ENCODE measurements at places on chromosomes 4 and X. TPM values are rescaled to one million over a fixed set of nuclear protein-coding genes. Genes with fewer than 3 reads are reported as not detected.

The SHOX gene
- total RNA-seq: not detected

The TREX2 gene
- total RNA-seq: 1.6 TPM

The MSL3 gene
- total RNA-seq: 72.3 TPM

The ZAR1 gene
- total RNA-seq: not detected

The SPON2 gene
- total RNA-seq: 17.4 TPM

The FAM47E gene
- not detected for total RNA-seq

DNA sequence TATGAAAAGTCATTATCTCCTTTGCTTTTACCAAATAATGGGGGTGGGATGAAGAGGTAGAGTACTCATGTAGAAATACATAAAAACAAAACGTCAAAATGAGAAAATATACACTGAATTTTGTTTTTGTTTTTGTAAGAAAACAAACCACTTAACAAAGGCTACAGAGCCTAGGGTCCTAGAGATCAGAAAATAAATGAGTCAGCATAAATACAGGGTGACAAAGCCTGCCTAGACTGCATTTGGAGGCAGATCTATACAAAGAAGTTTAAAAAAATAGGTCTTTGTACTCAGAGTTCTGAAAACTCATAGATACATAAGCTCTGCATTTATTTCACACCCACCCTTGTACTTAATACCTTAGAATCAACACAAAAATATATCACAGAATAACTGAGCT is 52.4 kb downstream of the MTMR8 start:
- no peak for DNase-seq

DNA sequence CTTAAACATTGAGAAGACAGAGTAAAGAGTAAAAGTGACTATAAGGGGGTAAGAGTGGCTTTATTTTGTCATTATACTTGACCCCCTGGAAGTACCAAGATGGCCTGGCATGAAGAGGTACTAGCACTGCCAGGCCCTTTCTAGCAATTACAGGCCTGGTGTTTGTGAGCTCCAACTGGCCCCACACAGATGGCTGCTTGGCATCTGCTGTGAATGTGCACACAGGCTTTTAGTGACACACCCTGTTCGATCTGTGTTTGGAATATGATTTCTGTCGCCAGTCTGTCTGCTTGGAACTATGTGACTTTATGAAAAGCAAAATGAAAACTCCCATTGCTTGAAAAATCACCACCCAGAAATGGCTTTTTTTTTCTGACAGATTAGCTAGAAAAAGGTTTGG is 123.3 kb downstream of the CLCN4 start:
- no peak for DNase-seq

DNA sequence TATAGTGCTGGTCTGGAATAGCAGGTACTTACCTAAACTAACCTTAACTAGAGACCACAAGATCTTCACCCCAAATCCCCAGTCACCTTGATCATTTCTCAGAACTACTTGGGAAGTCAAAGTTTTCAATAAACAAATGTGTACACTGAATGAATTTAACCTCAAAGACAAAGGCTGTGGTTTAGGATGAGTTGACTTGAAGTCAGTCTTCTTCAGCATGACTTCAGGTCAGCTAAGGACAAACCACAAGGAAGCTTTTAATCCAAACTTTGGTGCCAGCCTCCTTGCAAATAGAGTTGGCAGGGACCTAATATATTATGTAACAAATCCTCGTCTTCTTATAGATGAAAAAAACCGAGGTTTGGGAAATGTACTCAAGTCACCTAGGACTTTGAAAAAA is 21.2 kb upstream of the VCX2 start:
- no peak for DNase-seq

DNA sequence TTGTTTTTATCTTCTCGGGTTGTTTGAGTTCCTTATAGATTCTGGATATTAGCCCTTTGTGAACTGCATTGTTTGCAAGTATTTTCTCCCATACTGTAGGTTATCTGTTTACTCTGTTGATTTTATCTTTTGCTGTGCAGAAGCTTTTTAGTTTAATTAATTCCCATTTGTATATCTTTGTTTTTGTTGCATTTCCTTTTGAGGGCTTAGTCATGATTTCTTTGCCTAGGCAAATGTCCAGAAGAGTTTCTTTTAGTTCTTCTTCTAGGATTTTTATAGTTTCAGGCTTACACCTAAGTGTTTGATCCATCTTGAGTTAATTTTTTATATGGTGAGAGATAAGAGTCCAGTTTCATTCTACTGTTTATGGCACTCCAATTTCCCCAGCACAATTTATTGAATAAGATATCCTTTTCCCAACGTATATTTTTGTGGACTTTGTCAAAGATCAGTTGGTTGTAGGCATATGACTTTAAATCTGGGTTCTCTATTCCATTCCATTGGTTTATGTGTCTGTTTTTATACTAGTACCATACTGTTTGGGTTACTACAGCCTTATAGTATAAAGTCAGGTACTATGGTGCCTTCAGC is 54.3 kb downstream of the EGF start:
- no peak for DNase-seq

DNA sequence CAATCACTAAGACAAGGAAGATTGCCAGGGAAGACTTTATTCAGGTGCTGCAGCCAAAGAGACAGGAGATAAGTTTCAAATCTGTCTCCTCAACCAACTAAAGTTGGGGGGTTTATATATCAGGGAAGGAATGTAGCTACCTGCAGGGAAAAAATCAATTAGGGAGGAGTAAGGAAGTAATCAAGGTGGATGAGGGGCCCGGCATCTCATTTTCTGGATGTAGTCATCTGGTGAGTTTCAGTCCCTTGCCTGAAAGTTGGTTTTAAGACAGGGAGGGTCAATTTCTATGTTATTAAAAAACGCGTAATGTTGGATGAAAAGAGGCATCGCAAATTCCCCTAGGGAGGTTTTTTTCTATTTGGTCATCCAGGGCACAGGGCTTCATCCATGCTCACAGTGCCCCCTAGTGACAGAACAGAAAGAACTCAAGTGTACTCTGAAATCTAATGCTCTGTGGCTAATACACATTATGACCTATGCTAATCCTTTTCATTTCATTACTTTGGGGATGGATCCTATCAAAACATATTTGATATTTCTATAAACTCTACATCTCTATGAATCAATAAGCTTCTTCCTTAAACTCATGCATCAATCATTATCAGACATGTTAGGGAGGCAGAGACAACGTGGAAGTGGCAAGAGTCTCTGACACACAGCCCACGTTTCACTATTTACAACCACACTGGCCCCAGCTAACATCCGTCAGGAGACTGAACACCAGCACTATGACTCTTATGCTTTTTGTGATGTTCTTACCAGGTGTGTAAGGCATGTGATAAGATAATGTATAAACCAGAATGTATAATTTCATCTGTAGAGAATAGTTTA is 1577.0 kb upstream of the TENM3 start:
- peak; percentile 21 for DNase-seq

- no peak for DNase-seq
Measured at GRCh38 chr4:53956454-53956853, 108.0 kb downstream of the CHIC2 start.

DNA sequence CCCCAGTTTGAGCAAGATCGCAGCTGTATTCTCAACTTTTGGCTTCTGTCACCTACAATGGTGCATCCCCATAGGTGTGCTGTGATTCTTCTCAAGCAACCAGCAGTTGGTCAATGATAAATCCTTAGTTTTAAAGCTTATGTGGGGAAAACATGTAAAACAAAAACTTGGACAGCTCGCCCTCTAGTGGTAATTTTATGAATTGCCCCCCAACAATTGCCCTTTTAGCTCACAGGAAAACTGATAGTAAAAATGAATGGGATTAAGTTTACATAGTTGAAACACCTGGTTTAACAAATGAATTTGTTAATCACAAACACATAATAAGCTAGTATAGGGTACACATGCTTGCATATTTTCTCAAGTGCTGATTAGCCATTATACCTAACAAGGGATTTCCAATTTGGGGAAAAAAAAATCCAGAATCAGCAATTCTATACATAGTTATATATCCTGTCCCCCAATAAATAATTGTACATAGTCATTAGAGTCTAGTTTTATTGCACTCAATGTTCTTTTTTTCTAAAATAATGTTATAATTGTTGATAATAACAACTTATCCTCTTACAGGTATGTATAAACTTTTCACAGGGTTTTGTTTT is 30.1 kb downstream of the TEX13A start:
- DNase-seq: no peak

GRCh38 chrX:17462881-17463280 is 87.9 kb downstream of the NHS start:
- DNase-seq: no peak

GRCh38 chrX:27439771-27440170 is 23.4 kb downstream of the PPP4R3C start:
- no peak for DNase-seq

- no peak for DNase-seq
Measured at GRCh38 chrX:12814420-12814819, 23.2 kb downstream of the PRPS2 start.

- DNase-seq: no peak
Measured at GRCh38 chrX:23919706-23920320, 12.0 kb downstream of the CXorf58 start.

DNA sequence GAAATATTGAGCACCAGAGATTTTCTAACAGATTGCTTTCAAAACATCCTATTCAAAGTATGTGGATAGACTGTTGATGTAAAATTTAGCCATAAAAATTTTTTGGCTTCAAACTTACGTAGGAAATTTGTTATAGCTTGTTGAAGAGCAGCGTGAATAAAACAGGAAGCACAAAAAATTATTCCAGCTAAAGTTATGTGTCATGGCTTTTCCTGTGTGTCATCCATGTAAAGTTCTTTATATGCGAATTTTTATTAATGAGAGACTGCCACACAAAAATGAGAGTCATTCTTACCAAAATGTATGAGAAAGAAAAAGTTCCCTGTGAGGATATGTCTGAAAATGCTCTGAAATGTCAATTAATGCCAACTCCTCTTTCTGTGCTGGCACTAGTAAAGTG is 19.5 kb downstream of the EPGN start:
- no peak for DNase-seq

GRCh38 chr4:158785718-158786117 is 16.9 kb downstream of the FNIP2 start:
- no peak for DNase-seq

- DNase-seq: no peak
Measured at GRCh38 chr4:138164208-138164607, 77.9 kb downstream of the SLC7A11 start.

GRCh38 chr4:163505374-163505773 is 10.9 kb downstream of the TMA16 start:
- DNase-seq: no peak

DNA sequence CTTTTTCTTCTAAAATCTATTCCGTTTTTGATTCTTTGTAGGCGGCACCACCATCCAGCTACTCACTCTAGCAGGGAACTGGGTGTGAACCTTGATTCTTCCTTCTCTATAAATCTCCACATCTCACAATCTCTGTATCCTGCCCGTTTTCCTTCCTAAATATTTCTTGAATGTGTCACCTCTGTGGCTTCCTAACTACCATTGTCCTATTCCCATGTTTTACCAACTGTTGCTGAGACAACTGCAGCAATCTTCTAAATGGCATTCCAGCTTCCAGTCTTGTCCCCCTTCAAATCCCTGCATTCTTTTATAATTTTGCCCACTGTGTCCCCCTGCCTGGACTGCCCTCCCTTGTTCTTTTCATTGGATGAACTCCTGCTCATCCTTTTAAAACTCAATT is 641.3 kb downstream of the RPA4 start:
- DNase-seq: no peak

DNA sequence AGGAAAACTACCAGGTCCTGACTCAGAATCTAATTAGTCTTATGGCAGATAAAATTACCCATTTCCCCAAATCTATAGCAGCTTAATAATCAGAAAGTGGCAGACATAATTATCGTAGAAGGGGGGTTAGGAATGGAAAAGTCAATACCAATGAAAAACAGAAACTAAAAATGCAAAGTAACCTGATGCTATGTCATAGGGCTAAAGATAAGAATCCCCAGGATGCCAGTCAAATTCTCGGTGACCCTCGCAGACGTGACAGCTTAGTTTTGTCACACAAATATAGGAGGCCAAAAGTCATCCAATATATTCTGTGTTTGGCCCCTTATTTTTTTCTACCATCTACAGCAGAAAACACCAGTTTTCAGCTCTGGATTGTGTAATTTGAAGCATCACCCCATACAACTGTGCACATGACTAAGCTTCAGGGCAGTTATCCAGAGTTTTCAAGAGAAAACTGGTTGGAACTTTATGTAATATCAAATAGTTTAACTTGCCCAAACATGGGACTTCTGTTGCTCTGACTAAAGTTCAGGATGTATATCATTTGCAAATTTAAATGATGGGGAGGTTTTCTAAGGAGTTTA is 30.9 kb downstream of the RASSF6 start:
- DNase-seq: no peak

- DNase-seq: no peak
Measured at GRCh38 chr4:114674080-114674479, 75.5 kb downstream of the UGT8 start.
